ENCODE measurements at places on chromosomes 11 and 22.

DNA sequence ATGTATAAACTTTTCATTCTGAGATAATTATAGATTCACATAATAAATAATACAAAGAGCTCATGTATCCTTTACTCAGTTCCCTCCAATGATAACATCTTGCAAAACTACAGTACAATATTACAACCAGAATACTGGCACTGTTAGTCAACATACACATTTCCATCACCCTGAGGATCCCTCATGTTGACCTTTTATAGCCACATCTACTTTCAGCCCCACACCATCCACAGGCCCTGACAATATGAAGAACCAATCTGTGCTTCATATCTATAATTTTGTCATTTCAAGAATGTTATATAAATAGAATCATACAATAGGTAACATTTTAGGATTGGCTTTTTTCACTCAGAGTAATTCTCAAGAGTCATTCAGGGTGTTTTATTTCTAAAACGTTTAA lies 115.5 kb downstream of the MRTFA start:
- no peak for DNase-seq

GRCh38 chr22:33381531-33382406 lies 323.6 kb upstream of the SYN3 start:
- DNase-seq, result no peak

- no peak for DNase-seq
Measured at GRCh38 chr11:73752216-73752867, 8.5 kb downstream of the RAB6A start.

DNA sequence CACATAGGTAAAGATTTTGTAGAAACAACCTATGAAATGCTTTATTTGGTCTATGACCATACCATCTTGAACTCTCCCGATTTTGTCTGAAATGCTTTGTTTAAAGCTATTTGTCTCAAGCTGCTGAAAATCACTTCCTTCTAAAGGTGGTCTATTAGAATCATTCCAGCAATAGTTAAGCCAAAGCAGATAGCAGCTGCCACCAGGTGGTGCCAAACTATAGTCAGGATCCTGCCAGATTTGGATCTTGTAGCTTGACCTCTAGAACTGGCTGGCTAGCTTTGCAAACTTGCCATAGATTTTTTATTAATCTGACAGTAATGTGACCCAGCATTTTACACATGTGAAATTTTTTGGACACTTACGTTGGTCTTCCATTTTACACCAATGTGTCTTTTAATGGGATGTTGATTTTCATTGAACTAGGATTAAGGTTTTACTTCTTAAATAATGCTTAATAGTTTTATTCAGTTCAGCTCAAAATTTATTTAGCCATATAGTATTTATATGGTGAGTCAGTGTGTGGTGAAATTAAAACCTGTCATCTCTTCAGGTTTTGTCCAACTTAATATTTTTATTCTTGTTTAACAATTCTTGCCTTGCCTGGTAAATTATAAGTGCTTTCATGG lies 19.7 kb downstream of the CTR9 start:
- peak; percentile 25 for DNase-seq

GRCh38 chr11:1317993-1318392 lies 8.6 kb upstream of the TOLLIP start:
- DNase-seq, result no peak

GRCh38 chr11:118233377-118233776 lies 8.6 kb upstream of the JAML start:
- no peak for DNase-seq

DNA sequence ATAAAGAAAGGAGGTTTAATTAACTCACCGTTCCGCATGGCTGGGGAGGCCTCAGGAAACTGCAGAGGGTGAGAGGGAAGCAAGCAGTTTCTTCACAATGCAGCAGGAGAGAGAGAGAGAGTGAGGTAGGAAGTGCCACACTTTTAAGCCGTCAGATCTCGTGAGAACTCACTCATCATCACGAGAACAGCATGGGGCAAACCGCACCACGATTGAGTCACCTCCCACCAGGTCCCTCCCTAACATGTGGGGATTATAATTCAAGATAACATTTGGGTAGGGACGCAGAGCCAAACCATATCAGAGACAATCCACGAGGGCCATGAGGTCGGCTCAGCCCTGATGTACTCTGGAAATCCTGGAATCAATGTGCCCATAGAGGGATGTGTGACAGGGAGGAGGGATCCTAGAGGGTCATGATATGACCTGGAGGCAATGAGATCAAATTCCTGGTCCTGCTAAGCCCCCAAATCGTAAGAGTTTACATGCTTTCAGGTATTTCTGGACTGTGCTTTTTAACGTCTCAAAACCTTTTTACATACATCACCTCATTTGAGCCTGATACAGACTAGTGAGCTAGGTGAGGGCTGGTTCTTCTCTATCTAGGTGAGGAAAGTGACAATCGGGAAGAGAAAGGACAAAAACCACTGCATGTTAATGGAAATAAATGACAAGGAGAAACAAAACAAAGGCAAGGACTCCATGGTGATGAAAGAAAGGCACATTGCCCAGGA lies 19.5 kb upstream of the RASSF10 start:
- no peak for DNase-seq

DNA sequence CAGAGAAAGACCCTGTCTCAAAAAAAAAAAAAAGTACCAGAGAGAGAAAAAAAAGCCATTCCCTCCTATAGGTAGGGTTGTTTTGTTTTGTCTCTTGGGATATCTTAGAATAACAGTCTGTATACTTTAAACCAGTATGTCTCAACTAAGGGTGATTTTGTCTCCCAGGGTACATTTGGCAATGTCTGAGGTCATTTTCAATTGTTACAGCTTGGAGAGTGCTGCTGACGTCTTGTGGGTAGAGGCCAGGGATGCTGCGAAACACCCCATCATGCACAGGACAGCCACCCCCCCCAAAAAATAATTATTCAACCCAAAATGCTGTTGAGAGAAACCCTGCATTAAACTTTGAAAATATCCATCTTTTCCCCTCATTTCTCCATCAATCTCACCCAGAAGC lies 56.1 kb upstream of the CRTAM start:
- DNase-seq, result no peak

- DNase-seq, result no peak
Measured at GRCh38 chr11:130600139-130600538, 151.7 kb downstream of the ADAMTS15 start.

DNA sequence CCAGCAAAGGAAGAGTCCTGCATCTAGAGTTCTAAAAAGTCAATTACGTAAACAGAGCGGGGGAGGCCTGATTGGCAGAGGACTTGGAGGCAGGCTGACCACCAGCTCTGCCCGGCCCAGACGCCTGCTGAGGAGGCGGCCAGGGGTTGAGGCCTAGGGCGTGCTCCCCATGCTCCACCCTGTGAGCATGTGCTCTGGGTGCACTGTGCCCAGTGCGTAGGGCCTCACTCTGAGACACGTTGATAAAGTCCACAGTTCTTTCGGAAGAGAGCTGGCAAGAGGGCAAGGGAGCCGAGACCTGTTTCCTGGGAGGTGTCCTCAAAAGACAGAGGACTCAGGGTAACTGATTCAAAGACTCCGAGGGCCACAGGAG lies 25.2 kb downstream of the GRIK4 start:
- DNase-seq, result no peak

DNA sequence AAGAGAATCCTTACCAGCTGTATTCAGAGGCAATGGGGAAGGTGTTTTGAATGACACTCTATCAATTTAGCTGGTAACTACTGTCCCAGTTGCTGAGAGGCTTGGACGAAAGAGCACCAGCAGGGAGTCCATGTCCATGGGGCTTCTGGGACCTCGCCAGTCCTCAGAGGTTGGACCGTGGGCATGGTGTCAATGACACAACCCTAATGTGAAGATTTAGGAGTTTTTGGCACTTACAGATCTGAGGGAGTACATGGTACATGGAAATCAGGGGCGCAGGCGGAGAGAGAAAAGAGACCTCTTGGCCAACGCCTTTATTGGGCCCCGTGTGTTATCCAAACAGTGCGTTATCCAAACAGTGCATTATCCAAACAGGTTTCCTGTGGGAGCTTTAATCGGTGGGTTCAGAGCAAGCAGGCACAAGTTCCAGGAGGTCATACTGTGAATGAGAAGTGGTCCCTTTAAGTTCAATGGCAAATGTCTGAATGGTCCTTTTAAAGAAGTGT lies 169.1 kb upstream of the B3GAT1 start:
- DNase-seq, result no peak

DNA sequence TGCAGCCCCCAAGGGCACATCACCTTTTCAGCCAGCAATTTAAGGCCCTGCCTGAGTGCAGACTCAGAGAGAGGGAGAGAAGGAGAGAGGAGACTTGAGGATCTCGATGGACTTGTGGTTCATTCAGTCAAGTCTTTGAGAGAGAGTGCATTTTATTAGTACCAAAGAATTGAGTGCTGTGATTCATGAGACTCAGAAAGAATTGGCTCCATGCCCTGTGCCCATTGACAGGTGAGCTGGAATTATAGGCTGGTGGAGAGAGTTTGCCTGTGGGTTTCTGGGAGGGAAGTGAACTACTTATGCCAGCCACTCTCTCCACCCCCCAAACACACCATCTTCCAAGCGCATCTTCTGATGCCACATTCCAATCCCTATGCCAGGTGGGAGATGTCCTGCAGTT lies 236.8 kb downstream of the MN1 start:
- no peak for DNase-seq

- no peak for DNase-seq
Measured at GRCh38 chr11:34855754-34856095, 60.5 kb downstream of the APIP start.

DNA sequence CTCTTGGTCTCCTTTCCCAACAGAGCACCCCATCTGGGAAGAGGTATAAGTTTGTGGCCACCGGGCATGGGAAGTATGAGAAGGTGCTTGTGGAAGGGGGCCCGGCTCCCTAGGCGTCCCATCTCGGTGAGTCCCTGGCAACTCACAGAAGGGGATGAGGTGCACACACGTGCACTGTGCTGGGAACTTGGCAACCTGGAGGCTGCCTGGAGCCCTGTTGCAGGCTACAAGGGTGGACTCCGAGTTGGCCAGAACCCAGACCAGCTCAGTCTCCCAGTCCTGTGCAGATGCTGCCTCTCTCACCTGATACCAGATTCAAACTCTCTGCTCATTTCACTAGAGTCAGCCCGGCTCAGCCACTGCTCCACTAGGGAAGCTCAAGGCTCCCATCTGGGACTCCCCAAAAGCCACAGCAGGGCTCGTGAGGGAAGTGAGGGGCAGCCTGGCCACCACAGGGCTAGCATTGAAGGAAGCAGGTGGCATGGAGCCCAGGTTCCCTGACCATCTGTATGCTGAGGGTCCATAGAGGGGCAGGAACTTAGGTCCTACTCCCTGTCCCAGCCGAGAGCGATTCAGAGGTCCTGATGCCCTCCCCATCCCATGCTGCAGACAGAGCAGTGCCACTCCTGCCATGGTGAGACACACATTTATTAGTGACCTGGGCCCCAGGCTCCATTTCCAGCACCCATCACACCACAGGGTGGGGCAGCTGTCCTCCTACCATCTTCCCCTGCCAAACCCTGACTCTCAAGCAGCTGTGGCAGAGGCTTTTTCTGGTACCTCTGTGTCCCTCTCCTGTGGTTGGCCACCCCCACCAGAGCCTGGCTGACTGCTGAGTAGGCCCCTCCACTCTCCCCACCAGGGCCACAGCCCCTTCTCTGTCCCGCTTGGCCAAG lies 4.0 kb downstream of the PRR33 start:
- no peak for DNase-seq

DNA sequence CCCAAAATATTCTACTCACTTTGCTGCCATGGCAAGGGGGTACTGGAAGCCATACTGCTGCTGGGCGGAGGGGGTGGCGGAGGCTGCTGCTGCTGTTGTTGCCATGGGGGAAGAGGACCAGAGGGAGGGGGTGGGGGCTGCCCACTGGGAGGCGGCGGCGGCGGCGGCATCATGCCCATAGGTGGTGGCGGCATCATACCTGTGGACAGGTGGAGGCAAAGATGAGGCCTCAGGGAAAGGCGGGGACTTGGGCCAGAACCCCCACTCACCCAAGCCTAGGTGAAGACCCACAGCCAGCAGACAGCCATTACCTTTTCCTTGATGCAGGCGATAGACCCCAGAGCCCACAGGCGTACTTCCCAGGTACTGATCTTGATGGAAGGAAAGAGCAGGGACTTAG lies 7.1 kb upstream of the PYGM start:
- no peak for DNase-seq

DNA sequence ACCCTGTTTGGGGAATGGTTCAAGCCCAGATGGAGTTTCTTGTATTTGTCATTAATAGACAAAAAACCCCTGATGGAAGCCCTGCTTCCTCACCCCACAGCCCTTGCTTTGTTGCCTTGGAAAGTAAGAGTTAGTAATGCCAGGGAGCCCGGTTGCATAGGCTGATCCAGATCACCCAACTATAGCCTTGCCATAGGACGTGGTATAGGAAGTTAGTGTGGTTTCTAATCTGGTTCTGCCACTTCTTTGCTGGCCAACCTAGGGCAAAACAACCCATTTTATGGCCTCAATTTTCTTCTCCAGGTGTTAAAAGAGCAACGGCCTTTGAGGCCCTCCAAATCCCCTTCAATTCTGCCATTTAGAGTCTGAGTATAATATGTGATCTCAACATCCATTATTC lies 97.9 kb downstream of the STIM1 start:
- no peak for DNase-seq

GRCh38 chr11:62856333-62856895 lies 17.0 kb upstream of the WDR74 start:
- no peak for DNase-seq

DNA sequence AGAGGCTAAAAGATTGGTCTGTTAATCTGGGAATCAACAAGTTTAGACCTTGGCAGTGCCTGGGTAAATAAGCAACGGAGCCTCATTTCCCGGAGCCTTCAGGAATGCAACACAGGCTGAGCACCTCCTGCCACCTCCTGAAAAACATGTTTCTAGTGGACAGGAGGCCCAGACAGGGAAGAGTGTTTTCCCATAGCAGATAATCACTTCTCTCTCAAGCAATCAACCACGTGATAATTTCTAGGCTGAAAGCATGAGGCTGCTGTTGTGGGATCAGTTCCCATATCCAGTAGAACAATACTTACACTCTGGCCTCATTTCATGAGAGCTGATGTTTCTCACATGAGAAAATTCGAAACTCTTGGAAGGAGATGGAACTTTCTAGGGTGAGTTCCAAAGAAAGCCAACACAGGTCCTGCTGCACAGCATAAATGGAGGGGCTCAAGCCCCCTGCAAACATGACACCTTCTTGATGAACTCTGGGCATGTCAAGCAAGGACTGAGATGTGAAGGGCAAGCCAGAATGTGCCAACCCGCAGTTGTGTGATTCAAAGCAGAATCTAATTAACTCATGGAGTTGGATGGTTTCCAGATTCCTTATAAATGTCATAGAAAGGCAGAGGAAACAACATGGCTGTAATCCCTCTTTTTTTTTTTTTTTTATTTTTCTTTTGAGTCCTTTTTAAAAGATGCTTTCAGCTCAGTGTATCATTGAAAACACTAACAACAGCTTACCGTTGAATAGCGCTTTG lies 228.5 kb upstream of the SESN3 start:
- no peak for DNase-seq

GRCh38 chr11:63518548-63518947 lies 12.7 kb downstream of the LGALS12 start:
- no peak for DNase-seq

GRCh38 chr11:77035580-77035979 lies 1.4 kb downstream of the B3GNT6 start:
- no peak for DNase-seq

Data from stimulated activated CD4-positive, alpha-beta T cell treated with anti-CD3 and anti-CD28 coated beads, Interleukin-4, amount 100 ng/mL, for 24 hours (primary cell).